Thoracic aorta (tissue), 2 donors: ENCODE measurements at places on chromosomes 4 and X.

DNA sequence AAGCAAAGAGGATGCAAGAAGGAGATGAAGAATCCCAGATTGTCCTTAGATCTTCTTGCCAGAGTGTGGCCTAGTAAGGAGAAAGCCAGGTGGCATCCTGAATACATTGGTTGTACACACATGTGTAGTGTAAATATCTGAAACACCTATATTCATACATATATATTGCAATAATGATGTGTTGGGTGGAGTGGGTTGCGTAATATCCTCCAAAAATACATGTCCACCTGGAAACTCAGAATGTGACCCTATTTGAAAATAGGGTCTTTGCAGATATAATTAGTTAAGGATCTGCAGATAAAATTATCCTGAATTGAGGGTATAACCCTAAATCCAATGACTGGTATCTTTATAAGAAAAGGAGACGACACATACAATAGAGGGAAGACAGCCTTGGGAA lies 216.3 kb downstream of the NLGN4X start:
- no peak for DNase-seq

- DNase-seq: peak; percentile 80
Observed at GRCh38 chr4:1309261-1310010, 19.7 kb downstream of the MAEA start.

GRCh38 chrX:13047759-13048158 lies 3.3 kb upstream of the FAM9C start:
- no peak for DNase-seq

DNA sequence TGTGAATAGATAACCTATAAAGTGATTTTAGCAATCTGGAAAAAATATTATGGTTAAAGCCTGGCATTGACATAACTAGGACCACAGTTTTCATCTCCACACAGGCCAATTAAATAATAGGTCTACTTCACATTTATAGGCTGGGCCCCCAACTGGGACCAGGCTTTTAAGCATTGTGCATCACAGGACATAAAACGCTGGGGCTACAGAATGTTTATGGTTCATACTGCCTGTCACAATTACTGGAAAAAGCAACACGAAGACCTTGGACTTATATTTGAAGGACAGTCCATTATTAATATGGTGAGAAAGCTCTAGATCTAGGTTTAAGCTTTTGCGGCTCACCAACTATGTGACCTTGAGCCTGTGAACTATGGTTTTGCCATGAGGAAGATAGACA lies 94.2 kb downstream of the MFAP3L start:
- DNase-seq: no peak

GRCh38 chr4:76821641-76822040 lies 76.3 kb downstream of the SOWAHB start:
- DNase-seq: no peak

GRCh38 chr4:147801820-147802219 lies 69.9 kb downstream of the ARHGAP10 start:
- DNase-seq: no peak

GRCh38 chrX:138771047-138771446 lies 59.5 kb upstream of the FGF13 start:
- DNase-seq: no peak

DNA sequence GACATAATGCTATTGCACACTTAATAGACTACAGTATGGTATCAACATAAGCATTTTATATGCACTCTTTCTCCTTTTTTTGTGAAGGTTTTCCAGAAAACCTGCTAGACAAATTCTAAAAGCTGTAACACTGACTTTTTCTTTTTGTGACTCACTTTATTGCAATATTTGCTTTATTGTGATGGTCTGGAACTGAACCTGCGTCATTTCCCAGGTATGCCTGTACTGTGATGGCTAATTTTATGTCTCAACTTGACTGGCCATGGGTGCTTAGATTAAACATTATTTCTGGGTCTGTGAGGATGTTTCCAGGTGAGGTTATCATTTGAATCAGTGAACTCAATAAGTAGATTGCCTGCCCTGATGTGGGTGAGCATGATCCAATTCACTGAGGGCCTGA lies 35.5 kb upstream of the LAMP2 start:
- DNase-seq: no peak

DNA sequence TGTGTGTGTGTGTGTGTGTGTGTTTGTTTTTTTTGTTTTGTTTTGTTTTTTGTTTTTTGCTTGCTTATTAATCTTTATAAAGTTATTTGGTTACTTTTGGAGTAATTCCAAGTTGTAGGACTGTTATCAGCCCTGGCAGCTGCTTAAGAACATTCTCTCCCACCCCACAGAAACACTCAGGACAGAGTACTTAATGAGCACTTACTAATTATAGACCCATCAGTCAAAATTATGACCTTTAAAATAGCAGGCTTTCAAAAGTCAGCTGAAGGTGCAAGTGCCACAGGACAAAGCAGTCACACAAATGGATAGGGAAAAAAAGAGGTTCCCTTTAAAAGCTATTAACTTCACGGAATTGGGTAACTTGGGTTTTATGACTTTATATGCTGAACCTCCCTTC lies 69.0 kb downstream of the BEND2 start:
- no peak for DNase-seq

DNA sequence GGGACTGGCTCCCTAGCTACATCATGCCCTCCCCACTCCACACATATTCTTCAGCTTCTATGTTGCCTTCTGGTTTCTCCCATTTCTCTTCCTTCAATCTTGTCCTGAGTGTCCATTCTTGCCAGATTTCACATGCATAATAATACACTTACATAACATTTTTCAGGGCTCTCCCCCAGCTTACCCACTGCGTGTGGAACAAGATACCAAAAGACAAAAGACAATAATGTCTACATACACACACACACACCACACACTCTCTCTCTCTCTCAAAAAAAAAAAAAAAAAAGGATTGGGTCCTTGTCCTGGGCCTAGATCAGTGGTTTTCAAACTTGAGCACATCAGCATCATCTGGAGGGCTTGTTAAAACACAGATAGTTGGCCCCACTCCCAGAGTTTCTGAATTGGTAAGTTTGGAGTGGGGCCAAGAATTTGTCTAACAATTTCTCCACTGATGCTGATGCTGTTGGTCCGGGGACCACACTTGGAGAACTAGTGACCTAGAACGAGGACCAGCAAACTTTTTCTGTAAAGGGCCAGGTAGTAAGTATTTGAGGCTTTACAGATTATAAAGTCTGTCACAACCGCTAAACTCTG lies 6.5 kb upstream of the SMARCA1 start:
- no peak for DNase-seq

GRCh38 chr4:183384983-183385382 lies 59.5 kb upstream of the CDKN2AIP start:
- no peak for DNase-seq

DNA sequence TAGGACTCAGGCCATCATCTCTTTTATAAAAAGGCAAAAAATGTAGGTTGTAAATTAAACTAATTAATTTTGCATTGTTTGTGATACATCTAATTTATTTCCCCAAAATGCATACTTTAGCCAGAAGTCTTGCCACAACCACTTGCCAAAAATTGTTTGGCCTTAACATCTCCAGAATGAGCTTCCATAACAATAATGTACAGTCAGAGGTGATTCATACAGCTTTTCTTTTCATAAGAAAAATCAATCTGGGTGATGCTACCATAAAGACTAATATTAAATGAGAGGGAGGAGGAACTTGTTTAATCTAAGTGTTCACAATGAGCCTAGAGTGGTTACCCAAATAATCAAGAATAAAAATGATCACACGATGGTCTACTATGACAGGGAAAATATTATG lies 59.3 kb downstream of the AMMECR1 start:
- DNase-seq: no peak

GRCh38 chr4:47531241-47531953 lies 46.3 kb downstream of the ATP10D start:
- no peak for DNase-seq

- no peak for DNase-seq
Observed at GRCh38 chr4:47668810-47669408, 169.0 kb downstream of the CORIN start.

- no peak for DNase-seq
Observed at GRCh38 chrX:150476164-150476699, 92.2 kb upstream of the MTM1 start.

- no peak for DNase-seq
Observed at GRCh38 chr4:20687864-20688263, 12.4 kb upstream of the PACRGL start.

GRCh38 chr4:151276787-151277562 lies at the start of gene PRSS48:
TSS of gene PRSS48 (plus strand) at chr4:151277161. CDS start at chr4:151277173, 12 bp downstream.
- DNase-seq: no peak

- no peak for DNase-seq
Observed at GRCh38 chrX:7215842-7216241, 67.9 kb upstream of the PUDP start.

GRCh38 chrX:48468693-48469691 lies 1.1 kb downstream of the SLC38A5 start:
- DNase-seq: no peak

DNA sequence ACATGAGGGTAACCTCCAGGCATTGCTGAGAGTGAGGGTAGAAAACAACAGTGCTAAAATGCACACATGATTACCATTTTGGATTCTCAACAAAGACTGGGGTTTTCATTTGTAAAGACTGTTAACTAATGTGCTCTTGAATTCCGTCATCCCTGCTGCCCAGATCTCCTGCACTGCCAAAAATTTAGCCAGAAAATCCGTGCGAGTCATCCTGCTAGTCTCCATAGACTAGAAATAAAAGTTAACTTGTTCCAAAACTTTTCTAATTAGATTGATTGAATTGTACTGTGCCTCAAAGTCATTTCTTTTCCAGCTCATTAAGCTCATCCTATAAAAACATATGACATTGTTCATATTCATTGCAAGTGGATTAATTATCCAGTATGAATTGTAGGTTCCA lies 99.8 kb downstream of the ARSF start:
- no peak for DNase-seq

DNA sequence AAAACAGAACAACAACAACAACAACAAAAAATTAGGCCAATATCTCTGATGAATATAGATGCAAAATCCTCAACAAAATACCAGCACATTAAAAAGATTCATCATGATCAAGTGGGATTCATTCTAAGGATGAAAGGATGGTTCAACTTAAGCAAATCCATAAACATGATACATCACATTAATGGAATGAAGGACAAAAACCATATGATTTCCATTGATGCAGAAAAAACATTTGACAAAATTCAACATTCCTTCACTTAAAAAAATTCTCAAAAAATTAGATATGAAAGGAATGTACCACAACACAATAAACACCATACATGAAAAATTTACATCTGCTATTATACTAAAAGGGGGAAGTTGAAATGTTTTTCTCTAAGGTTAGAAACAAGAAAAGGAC lies 103.3 kb downstream of the IL15 start:
- DNase-seq: no peak

- no peak for DNase-seq
Observed at GRCh38 chrX:68252664-68253063, 180.6 kb downstream of the OPHN1 start.

- no peak for DNase-seq
Observed at GRCh38 chr4:79174490-79175252, 151.2 kb downstream of the NAA11 start.

DNA sequence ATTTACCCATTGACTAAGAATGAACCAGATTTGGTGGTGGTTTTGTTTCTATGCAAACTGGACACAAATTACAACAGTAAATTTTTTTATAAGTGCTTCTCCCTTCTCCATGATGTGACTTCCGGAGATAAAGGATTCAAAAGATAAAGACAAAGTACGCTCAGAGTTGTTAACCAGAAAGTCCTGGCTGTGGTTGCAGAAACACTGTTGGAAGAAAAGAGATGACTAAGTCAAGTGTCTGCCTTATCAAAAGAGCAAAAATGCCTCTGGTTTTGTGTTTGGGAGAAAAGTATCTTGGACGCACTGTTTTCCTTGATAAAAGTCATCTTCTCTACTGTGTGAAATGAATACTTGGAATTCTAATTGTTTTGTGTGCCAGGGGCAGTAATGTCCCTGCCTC lies 213.4 kb downstream of the GC start:
- no peak for DNase-seq

GRCh38 chr4:10640561-10641201 lies 43.9 kb downstream of the CLNK start:
- DNase-seq: no peak

GRCh38 chr4:97498875-97499274 lies 644.4 kb downstream of the STPG2 start:
- DNase-seq: no peak

- DNase-seq: no peak
Observed at GRCh38 chr4:143025081-143025704, 159.5 kb upstream of the USP38 start.

GRCh38 chrX:96182366-96182765 lies 502.3 kb upstream of the DIAPH2 start:
- DNase-seq: no peak

GRCh38 chr4:186651624-186652023 lies 72.0 kb downstream of the FAT1 start:
- DNase-seq: peak; percentile 20

- DNase-seq: no peak
Observed at GRCh38 chr4:10821826-10822225, 137.3 kb upstream of the CLNK start.

DNA sequence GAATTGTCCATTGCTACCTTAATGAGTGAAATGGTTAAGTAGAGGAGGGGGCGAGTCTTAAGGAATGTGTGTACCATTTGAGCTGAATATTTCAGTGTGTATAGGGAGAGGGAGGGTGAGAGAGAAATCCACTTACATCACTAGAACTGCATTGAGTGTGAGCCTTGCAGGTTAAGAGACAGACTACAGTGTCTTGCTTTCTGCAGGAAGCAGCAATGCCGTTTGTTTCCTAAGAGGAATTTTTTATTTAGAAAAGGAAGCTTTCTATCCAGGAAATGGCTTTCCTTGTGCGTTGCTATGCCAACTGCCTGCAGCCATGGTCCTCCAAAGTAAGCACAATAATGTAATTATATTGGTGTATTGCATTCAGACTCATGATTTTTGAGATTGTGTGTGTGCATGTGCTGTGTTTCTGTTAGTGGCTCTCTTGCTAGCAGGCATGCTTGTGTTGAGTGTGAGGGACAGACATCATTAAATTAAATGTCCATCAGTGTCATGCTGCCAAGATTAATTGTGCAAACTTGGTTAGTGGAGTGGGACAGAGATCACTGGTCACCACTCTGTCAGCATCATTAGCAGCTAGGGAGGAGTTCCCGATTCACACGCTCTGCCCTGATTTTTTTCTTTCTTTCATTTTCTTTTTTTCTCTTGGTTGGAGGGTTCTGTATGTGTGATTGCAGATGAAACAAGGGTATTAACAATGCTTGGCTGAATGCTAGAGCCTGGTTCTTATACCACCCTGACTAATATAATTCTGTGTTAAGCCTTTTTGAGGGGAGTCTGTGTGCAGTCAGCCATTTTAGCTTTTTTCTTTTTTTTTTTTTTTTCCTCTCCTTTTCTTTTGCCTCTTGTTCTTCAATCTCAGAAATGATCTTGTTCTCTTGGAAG lies 164.3 kb downstream of the RAPGEF2 start:
- no peak for DNase-seq

- DNase-seq: no peak
Observed at GRCh38 chr4:7266525-7267292, 74.4 kb downstream of the SORCS2 start.
